Lower lobe of right lung (tissue), 2 donors: ENCODE measurements at places on chromosomes 2 and 18. TPM values are rescaled to one million over a fixed set of nuclear protein-coding genes. Genes with fewer than 3 reads are reported as not detected.

Gene GPR45
- total RNA-seq: not detected

Gene ZNF804A
- 1.3 TPM for total RNA-seq

Gene SNTG2
- total RNA-seq: 1.4 TPM

Gene ASXL2
- total RNA-seq: 39.3 TPM

Gene C18orf54
- 3.9 TPM for total RNA-seq

Gene NHEJ1
- total RNA-seq: 13.0 TPM

Gene CKAP2L
- total RNA-seq: 1.3 TPM

Gene RAPH1
- 63.8 TPM for total RNA-seq

DNA sequence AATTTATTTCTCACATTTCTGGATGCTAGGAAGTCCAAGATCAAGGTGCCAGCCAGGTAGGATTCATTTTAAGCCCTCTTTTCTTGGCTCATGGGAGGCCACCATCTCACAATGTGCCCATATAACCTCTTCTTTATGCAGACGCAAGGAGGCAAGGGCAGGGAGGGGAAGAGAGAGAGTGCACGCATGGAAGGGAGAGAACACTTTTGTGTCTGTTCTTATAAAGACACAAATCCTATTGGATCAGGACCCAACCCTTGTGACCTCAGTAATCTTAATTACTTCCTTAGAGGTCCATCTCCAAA lies 32.5 kb downstream of the CMPK2 start:
- DNase-seq: no peak

GRCh38 chr2:75594596-75594995 lies 33.9 kb upstream of the EVA1A start:
- no peak for DNase-seq

DNA sequence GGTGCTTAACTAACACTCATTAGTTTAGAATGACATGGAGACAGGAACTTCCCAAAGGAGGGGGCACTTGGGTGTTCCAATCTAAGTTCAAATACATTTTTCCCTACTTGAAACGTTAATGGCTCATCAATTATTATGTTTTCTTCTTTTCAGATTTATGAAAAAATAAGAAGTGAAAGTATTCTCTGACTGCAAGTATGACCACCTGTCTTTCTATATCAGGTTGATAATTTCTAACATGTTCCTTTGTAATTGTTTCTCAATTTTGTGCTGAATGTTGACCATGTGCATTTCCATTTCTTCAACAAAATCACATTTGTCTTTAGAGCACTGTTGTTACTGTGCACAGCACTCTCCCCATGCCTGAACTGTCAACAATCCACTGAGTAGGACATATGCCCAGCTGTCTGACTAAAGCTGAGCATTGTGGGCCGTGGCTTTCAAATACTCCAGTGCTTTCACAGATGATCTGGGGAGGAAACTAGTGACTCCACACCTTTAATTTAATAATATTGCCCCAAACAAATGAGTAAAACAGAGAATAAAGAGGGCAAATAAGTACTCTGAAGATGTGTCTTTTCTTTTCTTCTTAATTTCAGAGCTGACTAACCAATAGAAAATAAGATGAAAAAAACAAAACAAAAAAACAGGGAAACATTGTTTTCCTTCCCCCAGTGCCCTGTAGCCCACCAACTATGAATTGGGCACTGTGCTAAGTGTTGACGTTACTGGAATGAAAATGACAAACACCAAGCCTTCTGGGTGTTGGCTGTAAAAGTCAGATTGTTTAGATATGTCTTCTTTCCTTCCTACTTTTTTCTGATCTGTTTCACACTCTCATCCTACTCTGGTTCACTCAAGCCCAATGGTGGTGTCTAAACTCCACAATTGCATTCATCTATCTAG lies 16.0 kb downstream of the LANCL1 start:
- DNase-seq: no peak

DNA sequence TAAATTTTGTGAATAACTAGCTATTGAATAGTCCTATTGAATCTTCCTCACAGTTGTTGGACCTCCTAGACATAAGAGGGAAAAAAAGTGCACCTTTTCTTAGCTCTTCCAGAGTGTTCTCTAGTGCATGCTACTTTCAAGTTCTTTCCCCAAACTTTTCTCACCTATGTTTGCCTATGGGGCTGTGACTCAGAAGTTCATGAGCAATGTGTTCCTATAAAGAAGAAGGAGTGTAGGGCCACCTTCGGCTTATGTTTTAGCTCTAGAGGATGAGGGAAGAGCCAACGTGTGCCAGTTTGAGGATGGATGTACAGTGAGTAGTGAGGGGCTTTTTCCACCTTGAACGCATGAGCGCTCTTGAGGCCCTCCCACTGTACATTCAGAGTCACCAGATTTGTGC lies 27.0 kb upstream of the HNMT start:
- DNase-seq: no peak

GRCh38 chr2:44929735-44930273 lies 11.7 kb upstream of the SIX3 start:
- peak; percentile 52 for DNase-seq

GRCh38 chr2:44247924-44248323 lies 27.4 kb upstream of the SLC3A1 start:
- DNase-seq: no peak

- DNase-seq: no peak
These were observed 20.3 kb upstream of the CHST10 start for GRCh38 chr2:100437751-100438150.

DNA sequence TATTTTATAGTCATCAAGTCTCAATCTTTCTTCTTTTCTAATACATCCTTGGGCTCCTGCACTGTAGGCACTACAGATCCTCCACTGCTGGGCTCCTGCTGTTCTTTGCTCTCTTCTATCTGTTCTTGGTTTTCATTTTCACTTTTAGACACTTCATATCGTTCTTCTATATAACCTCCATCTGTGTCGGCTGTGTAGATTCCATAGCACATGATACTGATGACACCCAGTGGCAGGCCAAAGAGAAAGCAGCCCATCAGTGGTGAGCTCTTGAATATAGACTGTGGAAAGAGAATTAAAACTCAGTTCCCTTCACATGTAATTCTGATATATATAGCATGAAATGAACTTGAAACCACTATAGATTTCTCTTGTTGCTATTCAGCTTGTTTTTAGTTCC lies 38.0 kb downstream of the TMX3 start:
- no peak for DNase-seq

GRCh38 chr2:216281876-216282275 lies 90.4 kb downstream of the MARCHF4 start:
- DNase-seq: no peak

DNA sequence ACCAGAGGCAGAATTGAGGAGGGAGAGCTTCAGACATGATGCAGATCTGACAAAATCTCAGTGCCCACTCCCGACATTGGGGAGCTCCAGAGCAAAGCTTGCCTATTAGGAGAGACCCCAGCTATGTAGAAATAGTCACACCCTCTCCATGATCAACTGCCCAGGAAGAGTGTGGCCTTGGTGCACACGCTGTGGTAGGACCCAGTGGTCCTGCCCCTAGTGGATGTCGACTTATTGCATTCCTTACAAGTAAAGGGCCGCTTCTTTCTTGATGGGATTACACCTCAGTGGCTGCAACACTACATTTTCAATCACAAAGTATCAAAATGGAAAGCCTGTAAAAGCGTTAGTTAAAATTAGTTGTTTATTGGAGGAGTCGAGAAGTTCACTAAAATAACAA lies 64.2 kb downstream of the VRK2 start:
- DNase-seq: no peak

DNA sequence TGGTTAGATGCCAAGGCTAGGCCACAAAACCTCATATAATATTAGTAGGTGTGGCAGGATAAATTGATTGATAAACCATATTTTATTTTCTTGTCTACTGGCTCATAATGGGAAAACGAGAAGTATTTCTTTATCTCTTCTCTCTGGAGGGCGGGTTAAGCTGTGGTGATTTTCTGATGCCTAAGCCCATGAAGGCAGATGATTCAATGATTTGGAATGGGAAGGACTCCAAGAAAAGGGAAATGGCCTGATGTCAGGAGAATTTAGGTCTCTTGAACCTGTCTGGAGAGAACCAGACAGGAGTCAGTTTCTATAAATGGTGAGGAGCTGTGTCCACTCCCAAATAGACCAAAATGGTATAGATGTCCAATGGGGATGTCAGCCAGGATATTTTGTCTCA lies 18.7 kb upstream of the MAP4K3 start:
- DNase-seq: no peak

DNA sequence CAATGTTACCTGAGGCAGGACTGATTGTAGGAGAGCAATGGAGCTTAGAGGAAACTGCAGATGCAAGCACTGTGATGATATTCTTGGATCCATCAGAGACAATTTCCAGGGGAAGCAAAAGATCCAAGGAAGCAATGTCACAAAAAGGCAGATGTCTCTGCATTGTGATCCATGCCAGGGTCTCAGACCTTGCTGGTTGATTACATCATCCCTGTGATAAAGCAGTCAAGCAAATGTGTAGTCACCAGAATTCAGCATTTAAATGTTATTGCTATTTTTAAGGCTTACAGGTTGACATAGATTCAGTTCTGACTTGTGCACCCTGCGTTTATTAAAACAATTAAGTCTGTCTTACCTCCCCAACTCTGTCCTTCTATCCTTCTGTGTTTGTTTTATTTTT lies 56.8 kb upstream of the CCDC85A start:
- DNase-seq: no peak

GRCh38 chr2:101307503-101307902 lies 998 bp downstream of the RNF149 start:
- no peak for DNase-seq

GRCh38 chr2:27992787-27993401 lies 102.4 kb downstream of the BABAM2 start:
- DNase-seq: no peak

GRCh38 chr18:67041334-67041733 lies 437.4 kb upstream of the CDH19 start:
- no peak for DNase-seq

DNA sequence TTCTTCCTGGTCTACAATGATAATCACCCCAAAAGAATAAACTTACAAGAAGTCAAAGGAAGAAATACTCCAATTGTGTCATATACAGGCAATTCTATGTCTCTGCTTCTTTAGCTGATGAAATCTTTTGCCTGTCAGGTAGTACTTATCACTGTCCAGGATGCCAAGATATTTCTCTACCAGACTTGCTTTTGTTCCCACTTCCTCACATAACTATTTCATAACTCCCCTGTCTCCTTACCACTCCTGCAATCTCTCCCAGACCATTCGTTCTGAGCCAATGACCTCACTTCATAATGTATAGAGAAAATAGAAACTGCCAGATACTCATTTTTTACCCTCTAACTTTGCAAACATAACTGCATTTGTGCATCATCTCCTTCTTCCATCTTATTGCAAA lies 39.1 kb downstream of the HNMT start:
- no peak for DNase-seq

DNA sequence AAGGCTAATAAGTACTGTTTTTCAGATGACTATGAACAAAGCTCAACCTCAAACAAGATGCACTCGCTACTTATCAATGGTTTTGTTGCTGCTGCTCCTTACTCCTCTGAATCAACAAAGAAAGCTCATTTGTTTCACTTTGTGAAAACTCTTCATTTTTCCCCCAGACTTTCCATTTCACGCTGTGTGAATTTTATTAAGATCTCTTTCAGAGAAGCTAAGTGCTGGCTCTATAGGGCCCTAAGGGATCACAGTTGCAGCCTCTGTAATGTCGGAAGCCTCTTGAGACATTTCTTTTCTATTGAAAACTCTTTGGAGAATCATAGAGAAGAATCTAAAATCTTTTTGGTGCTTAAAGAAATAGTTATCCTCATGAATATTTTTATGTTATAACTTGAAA lies 209.8 kb downstream of the CD226 start:
- DNase-seq: no peak

DNA sequence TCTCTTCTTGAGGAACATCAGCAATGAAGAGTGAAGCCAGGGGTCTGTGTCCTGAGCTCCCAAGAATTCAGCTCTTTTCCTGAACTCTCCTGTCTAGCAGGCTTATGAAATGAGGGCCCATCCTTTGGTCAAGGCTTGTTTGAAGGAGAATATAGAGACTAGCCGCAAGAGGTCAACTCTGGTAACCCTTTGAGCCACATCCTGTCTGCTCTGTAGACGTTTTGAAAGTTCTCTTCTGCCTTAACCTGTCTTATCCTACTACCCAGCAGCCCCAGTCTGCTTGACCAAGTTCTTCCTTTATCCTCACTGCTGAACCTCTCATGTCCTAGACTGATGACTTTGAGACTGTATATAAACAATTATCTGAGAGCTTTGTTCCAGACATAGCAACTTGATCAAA lies 5.4 kb downstream of the SEMA4F start:
- DNase-seq: no peak

DNA sequence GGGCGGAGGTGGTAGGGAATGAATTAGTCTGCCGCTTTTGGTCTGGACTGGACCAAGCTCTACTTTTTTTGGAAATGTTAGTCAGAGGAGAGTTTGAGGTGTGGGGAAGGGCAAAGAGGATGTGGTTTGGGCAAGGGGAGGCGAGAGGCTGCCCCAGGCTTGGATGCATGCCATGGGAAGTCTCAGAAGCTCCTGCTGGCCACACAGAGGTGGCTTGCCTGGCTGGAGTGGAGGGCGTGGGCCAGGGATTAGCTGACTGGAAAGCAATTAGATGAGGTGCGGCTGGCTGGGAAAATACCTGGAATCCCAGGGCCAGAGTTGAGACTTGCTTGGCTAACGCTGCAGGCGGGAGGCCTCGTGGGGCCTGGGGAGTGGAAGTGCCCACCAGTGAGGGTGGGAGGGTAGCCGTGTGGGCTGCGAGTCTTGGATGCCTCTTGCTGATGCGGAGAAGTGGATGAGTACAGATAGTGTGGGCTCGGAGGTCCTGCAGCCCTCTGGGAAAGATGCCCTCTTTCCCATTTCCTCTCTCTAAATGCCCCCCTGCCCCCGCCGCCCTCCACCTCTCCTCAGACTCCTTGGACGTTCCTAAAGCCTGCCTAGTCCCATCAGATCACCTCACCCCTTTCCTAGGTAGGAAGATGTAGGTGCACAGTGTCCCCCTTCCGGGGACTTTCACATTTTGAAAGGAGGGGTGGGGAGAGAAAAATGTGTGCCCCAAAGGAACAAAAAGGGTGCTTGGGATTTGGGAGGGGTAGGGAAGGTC lies 117.6 kb downstream of the SMAD7 start:
- DNase-seq: peak; percentile 73

GRCh38 chr18:52422985-52423601 lies 83.1 kb downstream of the DCC start:
- no peak for DNase-seq

DNA sequence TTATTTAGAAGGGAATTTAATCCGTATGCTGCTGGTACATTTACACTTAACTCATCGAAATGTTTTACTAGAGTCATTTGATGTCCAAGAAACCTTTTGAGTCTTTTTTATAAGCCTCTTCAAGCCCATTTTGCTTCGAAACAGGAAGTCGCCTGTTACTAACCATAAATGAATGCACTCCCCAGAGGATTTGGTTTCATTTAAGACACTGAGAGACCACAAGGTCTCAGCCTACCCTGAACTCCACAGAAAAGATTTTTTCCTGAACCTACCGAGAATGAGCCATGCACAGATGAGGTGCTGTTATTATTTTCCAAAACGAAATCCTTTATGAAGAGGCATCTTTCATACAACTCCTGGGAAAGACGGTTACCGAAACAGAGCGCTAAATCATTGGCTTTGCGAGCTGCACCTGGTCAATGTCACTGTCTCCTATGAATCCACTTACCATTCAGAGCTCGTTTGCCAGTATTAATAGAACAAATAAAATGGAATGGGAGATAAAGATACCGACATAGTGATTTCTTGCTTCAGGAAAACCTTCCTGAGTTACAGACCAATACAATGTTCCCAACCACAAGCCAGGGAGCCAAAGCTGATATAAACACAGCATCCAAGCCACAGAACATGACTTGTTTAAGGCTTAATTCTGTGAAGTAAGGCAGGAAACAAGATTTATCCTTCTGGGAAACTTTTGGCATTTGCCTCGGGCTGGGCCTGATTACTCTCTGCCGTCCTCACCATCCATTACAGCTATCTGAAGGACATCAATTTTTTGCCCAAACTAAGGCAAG lies 382.1 kb downstream of the OSR1 start:
- DNase-seq: no peak
